ENCODE measurements at places on chromosomes 3 and 15.

- DNase-seq: no peak
Observed at GRCh38 chr3:126342991-126343648, 14.1 kb downstream of the KLF15 start.

GRCh38 chr15:80099241-80099640 is 39.8 kb downstream of the ZFAND6 start:
- no peak for DNase-seq

DNA sequence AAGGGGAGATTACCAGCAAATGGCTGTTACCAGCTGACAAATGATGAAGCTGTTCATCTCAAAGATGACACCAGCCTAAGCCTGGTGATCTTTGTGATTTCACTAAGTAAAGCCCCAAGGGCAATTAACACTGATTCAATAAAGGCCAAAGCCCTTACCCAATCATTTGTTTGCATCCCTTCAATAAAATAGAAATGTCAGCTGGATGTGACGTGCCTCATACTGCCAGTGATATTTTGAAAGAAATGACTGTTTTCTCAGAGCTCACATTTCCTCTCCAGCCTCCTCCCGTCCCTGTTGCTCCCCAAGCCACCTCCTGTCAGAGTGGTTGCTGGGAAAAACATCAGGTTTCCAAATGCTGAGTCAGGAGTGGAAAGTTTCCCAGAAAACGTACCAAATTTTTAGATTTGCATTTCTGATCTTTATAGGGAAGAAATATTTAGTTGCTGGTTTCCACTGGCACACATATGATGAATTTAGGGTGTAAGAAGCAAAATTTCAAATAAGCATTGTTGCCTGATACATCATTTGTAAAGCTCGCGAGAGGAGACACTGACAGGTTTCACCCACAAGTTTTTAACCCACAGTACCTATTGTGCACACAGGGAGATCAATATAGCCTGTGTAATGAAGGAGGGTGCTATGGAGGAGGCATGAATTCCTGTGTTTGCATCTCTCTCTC is 21.0 kb downstream of the C2CD4A start:
- DNase-seq: no peak

DNA sequence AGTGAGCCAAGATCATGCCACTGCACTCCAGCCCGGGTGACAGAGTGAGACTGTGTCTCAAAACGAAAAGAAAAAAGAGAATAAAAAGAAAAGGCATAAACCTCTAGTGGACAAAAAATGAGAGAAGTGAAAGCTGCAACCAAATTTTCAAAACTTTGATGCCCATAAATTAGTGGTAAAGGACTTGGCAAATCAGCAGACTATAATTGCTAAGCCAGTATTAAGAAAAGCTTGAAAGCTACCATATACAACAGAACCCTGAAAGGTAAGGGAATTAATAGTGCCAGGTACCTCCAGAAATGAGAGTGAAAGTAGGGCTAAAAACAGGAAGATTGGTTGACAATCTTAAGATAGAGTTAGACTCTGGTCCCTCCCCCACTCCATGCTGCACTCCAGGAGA is 32.9 kb upstream of the SLC22A13 start:
- DNase-seq: peak; percentile 20

DNA sequence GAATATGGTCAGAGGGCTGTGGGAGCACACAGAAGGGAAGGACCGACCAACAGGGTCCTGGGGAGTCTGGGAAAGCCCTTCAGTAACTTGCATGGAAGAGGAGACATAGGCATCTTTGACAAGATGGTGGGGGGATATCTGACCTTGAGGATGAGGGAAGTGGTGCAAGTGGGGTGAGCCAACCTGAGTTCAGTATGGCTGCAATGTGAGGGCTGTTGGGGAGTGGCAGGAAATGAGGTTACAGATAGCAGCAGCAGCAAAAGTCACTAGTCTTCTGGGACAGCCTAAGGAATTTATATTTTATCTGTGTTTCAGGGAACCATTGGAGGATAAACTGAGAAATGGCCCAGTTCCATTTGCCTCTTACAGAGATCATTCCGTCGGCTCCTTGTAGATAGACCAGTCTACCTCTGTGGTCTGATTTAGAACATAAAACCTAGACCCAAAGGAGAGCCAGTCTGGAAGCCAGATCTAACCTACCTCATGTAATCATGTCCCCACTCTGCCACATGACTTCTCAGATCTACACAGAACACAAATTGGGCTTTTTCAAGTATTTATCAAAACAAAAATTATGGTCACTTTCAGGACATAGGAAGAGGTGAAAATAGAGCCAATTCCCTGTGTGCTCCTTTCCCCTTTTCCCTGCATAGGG is 75.6 kb downstream of the ST6GAL1 start:
- no peak for DNase-seq

DNA sequence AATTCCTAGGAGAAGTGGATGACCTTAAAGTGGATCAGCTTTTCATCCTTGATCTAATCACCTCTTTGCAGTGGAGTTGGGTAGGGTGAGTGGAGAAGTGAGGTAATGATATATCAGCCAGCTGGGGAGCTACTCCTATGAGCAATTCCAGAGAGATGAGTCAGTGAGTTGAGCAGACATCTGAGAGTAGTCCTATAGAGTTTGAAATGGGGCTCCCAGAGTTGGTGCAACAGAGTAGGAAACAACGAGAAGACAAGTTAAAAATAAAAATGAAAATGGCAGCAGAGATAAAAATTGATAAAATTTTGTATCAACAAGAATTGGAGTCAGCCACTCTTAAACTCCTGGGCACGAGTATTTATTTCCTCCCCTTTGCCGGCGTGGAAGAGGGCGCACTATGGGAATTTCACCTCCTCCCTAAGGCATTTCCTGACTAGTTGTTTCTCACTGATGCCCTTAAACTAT is 150.8 kb upstream of the DPH6 start:
- no peak for DNase-seq

GRCh38 chr15:67062369-67062985 is 2.9 kb upstream of the SMAD3 start:
- no peak for DNase-seq

- DNase-seq: no peak
Observed at GRCh38 chr15:60972866-60973265, 256.2 kb downstream of the RORA start.

DNA sequence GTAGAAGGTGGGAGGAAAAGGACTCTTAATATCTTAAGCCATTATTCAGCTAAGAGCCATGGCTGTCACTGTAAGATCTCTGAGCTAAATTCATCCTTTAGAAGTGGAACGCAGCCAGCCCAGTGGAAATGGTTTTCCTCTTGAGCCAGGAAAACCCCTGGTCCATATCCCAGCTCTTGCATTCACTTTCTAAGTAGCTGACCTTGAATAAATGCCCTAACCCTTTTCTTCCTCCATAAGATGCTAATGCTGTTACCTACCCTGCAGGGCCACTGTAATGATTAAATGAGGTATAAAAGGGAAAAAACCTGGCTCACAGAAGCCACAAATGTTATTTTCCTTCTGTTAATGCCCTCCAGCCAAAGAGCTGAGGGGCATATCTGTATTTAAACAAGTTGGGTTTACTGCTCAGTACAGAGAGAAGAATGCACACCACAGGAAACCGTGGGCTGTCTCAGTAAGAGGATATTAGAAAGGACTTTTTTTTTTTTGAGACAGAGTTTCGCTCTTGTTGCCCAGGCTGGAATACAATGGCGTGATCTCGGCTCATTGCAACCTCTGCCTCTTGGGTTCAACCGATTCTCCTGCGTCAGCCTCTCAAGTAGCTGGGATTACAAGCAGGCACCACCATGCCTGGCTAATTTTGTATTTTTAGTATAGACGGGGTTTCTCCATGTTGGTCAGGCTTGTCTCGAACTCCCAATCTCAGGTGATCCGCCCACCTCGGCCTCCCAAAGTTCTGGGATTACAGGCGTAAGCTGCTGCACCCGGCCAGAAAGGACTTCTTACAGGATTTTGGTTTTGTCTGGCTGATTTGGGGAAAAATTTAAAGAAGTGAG is 6.8 kb downstream of the UBL7 start:
- DNase-seq: no peak

DNA sequence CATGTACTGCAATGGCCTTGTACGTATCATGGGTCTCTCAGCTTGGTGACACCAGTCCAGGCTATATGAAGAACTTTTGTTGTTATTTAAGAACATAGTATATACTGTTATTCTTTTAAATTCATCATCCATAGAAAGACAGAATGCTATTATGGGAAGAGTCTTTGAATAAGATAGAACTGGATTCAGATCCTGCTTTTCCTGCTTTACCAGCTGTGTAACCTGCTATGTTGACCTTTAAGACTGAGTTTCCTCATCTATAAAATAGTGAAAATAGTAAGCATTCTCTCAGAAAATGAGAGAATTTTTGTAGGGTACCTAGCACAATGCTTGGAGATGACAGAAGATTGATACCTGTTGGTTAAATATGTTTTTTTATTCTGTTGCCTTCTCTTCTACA is 204.1 kb upstream of the TBL1XR1 start:
- no peak for DNase-seq

- no peak for DNase-seq
Observed at GRCh38 chr3:182399978-182400737, 393.1 kb upstream of the ATP11B start.

GRCh38 chr3:153165261-153165681 is 3.2 kb downstream of the RAP2B start:
- no peak for DNase-seq

DNA sequence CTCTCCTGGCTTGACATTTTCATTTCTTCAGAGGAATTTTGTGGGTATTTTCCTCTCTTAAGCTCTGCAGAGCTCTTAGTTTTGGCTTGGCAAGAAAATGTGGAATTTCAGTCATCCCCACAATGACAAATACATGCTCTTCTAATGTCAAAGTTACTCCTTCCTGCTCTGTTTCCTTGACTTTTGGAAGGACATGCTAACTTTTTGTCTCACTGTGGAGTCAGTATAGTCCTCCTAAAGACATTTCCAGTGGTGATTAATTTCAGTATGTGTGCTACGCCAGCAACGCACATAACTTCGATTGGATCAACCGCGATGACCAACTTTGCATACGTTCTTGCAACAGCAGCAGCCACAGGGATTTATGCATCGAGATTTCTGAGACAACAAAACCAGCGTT is 13.3 kb downstream of the EBLN2 start:
- no peak for DNase-seq

DNA sequence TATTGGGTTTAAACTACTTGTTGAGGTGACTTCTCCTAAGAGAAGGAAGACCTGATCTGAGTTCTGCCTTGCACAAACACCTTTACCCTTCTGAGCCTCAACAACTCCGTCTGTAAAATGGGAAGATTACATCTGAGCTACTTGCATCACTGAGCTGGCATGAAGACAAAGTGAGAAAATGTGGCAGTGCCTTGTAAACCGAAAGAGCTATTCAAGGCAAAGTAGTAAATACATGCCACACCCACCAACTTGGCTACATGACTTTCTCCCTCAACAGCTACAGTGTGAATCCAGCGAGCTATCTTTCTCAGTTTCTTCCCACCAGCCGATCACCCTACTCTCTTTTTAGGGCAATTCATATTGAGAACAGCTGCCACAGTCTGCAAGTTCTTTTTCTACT is 148.3 kb downstream of the FOXB1 start:
- no peak for DNase-seq

DNA sequence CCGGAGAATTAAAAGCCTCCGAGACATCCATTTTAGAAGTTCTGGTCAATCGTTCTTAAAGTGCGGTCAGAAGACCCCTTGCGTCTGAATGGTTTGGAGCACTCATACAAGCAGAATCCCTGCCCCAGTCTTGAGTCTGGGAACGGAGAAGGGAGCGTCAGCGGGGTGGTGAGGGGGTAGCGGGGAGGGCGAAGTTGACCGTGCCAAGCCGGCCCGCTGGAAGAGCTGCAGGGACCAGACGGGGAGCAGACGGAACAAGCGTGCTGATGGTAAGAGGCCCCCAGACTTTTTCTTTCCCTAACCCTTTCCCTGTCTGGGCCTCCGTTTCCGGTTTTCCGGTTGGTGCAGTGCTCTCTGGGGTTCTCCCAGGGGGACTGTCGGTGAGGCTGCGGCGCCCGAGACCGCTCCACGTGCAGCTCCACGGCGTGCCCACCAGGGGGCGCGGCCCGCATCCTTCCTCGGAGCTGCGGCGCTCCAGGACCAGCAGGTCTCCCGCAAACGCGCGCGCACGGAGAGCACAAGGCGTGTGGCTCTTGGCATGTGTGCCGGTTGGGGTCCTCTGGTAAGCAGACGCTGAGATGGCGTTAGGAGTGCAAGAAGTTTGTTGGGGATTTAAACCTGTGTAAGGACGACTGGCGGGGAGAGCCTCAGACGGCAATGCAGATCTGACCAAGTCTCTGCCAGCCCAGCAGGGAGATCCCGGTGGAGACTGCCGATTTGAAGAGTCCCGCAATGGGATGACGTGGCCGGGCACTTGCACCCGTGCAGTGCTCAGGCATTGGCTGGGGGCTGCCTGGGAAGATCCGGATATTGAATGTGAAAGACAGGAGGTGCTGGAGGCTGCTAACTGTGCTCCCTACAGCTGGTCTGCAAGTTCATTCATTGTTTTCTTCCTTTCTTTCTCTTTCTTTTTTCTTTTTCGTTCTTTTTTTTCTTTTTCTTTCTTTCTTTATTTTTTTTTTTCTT is 19.2 kb upstream of the CORO2B start:
- no peak for DNase-seq

GRCh38 chr3:149975919-149976318 is 5.2 kb upstream of the PFN2 start:
- no peak for DNase-seq

- DNase-seq: no peak
Observed at GRCh38 chr3:38139652-38140051, 1.2 kb downstream of the MYD88 start.

- DNase-seq: no peak
Observed at GRCh38 chr15:59892985-59893384, 111.1 kb upstream of the FOXB1 start.

DNA sequence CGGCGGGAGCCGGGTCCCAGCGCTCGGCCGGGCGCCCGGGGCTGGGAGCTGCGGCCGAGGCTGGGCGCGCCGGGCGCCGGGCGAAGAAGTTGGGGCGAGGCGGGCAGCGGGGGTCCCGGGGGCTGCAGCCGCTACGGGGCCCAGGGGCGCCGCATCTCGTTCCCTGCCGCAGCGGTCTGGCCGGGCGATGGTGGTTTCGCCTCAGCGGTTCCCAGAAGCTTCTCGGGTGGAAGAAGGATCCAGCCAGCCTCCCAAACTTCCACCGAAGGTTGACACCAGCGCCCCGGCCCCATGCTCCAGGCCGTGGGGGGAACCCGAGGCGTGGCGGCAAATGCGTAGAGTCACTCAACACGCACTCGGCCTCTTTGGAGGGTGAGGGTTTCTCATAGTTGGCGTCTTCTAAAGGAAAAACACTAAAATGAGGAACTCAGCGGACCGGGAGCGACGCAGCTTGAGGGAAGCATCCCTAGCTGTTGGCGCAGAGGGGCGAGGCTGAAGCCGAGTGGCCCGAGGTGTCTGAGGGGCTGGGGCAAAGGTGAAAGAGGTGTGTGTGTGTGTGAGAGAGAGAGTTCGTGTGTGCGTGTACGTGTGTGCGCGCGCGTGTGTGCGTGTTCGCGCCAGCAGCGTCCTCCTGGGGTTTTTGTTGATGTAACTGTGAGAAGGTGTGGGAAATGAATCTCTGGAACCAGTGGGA is 940 bp downstream of the BOC start:
- no peak for DNase-seq
